Esophagus muscularis mucosa (tissue), 4 donors: ENCODE measurements at places on chromosomes 2 and 18. TPM values are rescaled to one million over a fixed set of nuclear protein-coding genes. Genes with fewer than 3 reads are reported as not detected.

BOLL gene
- not detected for total RNA-seq

CHRND gene
- total RNA-seq, result not detected

DNA sequence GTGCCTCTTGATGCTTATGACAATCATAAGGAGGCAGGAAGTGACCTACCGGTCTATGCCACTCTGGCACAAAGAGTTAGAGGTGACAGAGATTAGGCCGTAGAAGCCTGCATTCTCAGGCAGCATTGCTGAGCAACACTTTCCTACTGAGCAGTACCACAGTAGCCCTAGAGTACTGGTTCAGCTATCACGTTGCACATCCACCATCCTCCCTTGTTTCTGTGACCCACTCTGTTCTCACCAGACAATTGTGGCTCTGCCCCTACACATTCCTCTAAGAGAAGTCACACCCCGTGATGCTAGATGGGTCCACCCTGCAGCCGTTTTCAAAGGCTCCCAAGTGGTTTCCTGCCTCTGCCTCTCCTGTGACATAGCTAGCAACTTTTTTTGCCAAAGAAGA, 22.6 kb upstream of the SUCLG1 start:
- DNase-seq, result no peak

GRCh38 chr2:88230911-88231310, 60.8 kb downstream of the THNSL2 start:
- no peak for DNase-seq

DNA sequence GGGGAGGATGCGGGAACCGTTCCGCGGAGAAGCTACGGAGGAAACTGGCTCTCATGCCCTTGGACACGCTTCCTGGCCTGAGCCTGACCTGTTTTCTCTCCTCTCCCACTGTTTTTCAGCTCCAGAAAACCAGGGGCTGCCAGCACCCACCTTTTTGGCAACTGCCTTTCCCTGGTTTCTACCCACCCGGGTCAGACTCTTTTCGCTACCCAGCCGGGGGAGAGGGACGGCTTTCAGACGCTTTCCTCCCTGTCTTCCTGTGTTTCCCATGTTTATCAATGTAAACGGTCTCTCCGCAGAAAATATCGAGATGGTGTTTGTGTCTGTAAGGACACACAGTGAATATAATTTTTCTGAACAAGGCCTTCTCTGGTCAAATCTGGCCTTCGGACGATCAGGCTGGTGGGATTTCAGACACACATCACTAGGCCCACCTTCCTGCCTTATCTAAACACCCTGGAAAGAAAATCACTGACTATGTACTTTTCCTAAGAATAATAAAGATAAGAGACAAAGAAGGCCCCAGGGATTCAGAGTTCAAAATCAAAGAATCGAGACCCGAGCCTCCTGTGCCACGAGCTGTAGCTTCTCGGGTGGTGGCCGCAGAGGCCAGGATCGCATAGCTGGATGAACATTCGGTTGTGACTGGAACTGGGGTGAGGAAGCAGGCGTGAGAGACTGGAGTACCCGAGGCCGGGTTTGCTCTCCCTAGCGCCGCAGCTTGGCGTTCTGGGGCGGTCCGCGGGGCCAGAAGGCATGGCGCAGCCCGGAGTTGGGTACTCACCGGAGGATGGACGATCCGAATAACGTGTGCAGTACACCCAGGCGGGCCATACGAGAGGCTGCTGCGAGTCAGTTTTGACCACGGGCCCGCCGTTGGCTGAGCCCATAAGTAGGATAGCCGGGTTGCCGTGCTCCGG, 1.7 kb downstream of the EN1 start:
- DNase-seq, result no peak

- no peak for DNase-seq
Observed at GRCh38 chr2:156585457-156585856, 149.3 kb downstream of the GPD2 start.
